NCI-H1417 (cell line): ENCODE measurements at places on chromosomes 5 and 9.
A peak's percentile ranks its signal among the peaks of the same experiment; 100 is the strongest.

GRCh38 chr5:179421144-179421901 is 76.1 kb upstream of the ADAMTS2 start:
- DNase-seq: no peak

GRCh38 chr9:1591310-1591709 is 423.8 kb upstream of the SMARCA2 start:
- no peak for DNase-seq

GRCh38 chr5:139901251-139901575 is 105.6 kb downstream of the PSD2 start:
- DNase-seq: no peak

DNA sequence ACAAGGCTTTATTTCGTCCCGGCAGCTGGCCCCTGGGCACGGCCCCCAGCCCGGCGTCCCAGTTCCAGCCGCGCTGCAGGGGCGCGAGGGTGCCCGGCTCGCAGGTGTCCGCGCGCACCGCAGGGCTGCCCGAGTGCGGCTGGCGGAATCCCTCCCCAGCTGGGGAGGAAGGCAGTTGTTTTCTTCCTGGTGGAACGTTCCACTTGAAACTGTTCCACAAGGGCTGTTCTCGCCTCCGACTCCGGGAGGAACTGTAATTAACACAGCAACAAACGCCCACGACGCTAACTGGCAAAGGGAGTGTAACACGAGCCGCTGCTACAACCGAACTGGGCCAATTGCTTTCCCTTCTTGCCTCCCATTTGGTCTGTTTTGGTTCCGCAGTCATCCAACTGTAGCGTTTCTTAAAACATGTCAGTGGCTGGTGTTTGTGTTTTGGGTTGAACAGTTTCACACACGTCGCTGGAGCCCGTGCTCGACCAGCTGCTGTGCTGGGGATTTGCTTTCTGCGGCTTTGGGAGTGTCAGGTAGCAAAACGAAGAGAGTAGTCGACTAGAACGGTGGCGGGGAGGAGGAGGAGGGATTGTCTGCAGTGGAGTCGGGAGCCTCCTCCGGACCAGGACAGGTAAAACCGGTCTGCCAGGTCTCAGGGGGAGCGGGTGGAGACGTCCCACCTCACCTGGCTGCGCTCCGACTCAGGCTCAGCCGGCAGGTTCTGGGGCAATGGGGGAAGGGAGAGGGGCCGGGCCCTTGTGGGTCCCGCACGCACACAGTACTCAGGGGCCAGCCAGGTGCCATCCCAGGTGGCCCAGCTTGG is 131.6 kb upstream of the NIPBL start:
- peak; percentile 76 for DNase-seq

DNA sequence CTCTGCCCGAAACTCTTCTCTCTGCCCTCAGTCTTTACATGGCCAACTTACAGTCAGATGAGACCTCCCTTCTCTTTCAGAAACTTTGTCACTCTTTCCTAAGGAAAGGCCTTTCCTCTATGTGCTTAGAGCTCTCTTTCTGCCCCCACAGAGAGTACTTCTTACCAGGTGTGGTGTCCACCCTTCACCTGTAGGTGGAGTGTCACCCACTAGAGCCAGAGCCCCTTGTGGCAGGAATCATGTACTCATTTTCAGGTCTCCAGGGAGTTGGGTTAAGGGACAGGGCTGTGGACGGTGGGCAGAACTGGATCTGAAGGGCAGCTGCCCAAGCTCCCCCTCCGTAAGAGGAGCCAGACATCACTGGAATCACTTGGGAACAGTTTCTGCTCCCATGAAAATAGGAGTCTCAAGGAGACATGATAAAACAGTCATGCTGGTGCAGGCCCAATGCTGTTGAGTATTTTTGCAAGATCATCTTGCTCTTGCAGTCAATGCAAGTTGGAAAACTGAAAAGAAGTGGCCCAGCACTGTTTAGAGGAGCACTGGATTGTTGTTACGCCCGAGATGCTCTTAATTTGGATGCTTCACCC is 436.7 kb downstream of the ZSWIM6 start:
- no peak for DNase-seq

DNA sequence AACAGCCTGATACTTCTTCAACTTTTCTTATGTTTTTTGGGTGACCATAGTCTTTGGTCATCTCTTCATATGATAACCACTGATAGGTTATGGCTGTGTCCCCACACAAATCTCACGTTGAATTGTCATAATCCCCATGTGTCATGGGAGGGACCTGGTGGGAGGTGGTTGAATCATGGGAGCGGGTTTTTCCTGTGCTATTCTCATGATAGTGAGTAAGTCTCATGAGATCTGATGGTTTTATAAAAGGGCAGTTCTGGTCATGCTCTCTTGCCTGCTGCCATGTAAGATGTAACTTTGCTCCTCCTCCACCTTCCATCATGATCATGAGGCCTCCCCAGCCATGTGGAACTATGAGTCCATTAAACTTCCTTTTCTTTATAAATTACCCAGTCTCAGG is 8.7 kb downstream of the RHOBTB3 start:
- no peak for DNase-seq

DNA sequence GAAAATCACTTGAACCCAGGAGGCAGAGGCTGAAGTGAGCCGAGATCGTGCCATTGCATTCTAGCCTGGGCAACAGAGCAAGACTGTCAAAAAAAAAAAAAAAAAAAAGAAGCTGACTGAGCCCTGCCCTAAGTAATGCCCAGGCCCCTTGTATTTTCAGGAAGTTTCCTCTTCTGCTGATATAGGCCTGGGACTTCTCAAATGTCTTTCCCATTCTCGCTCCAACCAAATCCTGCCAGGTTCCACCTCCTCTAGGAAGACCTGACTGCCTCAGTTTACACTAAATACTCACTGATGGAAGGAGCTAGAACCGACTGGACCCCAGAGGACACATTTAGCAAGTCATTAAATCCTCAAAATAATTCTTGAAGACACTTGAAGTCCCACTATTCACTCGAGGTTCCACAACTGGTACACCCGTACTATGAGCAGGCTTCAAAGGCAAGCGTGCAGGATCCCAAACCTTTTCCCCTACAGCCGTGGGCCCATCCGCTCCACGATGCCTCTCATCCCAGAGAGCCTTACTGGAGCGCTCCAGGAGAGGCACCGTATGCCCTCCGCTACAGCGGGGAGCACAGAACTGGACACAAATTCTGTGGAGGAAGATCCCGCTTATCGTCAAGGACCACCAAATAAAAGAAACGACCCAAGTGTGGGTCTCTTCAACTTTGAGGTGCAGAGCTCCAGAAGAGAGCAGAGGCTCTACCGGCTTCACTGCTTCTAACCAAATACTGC is 676 bp downstream of the NOL6 start:
- DNase-seq: no peak

- DNase-seq: no peak
Observed at GRCh38 chr5:172668594-172669071, 27.6 kb downstream of the NEURL1B start.

- no peak for DNase-seq
Observed at GRCh38 chr5:178431782-178432165, 158.4 kb downstream of the COL23A1 start.

DNA sequence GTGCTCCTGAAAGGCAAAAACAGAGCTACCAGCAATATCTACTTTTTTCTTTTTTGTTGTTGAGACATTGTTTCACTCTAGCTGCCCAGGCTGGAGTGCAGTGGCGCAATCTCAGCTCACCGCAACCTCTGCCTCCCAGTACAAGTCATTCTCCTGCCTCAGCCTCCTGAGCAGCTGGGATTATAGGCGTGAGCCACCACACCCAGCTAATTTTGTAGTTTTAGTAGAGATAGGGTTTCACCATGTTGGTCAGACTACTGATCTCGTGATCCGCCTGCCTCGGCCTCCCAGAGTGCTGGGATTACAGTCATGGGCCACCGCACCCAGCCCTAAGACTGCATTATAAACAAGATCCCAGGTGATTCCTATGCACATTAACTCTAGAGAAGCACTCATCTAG is 17.0 kb downstream of the PLPP1 start:
- DNase-seq: no peak

DNA sequence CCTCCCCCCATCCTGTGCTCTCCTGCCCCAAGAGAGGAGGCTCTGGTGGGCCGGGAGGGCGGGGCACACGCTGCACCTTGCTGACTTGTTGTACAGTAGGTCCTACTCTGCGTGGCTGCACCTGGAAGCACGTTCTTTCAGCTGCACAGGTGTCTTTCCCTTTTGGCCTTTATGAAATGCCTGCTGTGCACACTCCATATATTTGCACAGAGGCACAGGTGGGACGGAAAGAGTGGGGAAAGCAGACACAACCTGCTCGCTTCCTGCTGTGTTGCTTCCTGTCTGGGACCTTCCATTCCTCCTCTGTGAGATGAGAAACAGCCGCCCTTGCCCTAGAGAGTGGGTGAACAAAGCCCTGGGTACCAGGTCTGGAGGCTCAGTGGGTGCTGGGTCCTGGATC is 4.8 kb downstream of the USP20 start:
- peak; percentile 91 for DNase-seq

DNA sequence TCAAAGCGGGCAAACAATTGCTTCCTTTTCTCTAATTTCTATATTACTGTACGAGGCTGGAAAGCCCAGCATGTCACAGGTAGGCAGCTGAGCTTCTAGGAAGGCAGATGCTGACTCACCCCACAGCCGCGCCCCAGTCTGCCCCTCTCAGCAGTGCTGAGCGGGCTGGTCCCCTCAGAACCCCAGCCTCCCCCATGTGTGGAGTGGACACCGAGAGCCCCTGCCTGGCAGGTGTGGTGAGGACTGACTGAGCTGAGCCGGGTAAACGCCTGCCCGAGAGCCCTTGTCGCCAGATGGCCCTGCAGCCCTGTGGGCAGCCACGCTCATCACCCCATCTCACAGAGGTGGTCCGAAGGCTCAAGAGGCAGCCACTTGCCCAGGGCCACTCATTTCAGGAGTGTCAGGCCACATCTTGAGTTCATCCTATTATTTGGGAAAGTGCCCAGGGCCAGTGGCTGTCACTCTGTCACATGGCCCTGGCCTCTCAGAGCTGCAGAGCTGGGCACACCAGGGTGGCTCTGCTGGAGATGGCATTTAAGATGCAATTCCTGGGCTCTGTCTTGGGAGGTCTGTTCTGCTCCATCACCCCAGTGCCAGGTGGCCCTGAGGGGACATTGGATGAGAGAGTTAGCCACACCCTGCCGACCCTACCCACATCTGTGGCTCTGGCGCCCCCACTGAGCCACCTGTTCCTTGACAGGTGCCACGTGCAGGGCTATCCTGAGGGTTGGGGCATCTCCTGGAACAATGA is 12.4 kb downstream of the CARD19 start:
- no peak for DNase-seq

GRCh38 chr5:60916646-60917045 is 28.2 kb downstream of the ERCC8 start:
- no peak for DNase-seq

- DNase-seq: no peak
Observed at GRCh38 chr9:134204991-134205578, 40.7 kb upstream of the RNU6ATAC start.

DNA sequence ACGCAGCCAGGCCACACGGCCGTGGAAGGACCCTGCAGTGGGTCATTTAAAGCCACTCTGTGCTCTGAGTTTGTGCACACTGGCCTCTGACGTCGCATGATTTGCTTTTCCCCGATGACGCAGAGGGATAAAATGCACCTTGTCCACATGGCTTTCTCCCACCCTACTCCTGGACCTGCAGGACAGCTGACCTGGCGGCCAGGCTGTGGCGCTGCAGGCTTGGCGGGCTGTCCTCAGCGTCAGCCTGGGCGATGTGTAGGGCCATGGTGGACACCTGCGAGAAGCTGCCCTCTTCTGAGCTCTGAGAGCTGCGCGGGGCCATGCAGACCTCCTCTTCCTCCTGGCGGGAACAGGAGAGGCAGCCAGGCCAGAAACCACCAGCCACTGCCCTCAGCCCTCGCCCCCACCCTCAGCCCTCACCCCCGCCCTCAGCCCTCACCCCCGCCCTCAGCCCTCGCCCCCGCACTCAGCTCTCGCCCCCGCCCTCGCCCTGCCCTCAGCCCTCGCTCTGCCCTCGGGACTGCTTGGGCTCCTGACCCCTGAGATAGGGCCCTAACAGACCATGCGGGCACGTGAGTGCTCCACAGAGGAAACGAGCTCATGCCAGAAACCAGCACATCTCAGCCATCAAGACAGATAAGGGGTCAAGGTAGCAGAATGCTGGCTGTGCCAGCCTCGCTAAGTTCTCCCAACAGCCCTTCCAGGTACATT is 20.0 kb upstream of the SCGB3A1 start:
- DNase-seq: no peak

GRCh38 chr9:84751921-84752320 is 82.4 kb downstream of the NTRK2 start:
- DNase-seq: peak; percentile 39

- no peak for DNase-seq
Observed at GRCh38 chr5:54361691-54362411, 51.5 kb upstream of the ARL15 start.

DNA sequence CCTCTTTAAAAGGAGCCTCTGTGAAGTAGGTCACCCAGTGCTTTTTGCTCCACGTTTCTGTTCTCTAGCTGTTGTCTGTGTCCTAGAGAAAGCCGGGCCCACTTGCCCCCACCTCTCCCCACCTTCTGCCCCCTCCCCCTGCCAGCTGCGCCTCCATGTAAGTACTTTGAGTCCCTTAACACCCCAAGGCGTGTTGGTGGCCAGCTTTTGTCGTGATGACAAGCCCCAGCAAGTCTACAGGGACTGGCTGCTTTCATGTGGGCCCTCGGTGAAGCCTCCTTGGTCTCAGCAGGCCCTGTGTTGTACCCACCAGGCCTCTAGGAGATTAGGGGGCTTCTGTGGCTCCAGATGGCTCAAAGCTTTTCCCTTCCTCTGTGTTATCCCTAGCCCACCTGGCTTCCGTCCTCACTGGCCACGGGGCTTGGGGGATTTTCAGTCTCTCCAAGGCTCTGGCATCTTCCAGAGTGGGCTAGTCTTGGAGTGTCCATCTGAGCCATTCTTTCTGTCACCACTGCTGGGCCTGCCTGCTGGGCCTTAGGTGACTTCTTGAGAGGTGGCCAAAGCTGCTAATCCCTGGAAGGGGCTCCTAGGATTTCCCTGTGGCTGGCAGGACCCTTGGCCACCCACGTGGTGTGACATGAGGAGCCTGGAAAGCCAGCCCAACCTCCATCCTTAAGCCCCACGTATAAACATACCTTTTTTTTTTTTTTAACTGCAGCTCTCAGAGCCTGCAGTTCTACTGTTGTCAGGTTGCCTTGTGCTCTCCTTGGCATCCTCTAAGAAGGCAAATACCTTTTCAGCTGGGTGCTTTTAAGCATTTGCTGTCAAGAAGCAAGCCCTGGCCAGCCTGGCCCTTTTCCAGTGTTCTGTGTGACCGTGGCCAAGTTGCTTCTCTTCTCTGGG is 1.1 kb upstream of the NDST1 start:
- no peak for DNase-seq

DNA sequence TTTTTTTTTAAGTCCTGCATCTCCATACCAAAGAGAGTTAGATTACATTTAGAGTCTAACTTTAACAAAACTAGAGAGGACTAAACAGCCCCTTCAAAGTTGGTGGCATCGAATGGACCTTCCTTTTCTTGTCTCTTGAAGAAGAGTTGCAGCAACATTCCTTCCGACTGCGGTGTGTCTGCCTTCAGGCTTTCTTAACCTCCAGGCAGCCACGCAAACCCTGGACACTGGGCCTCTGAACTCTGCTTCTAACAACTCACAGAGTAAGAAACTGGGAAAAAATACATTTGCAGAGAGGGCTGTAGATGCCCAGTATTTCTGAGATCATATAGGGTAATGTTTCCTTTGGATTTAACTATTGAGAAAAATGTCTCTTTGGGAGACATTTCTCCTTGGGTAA is 120.5 kb upstream of the MAST4 start:
- no peak for DNase-seq

- DNase-seq: no peak
Observed at GRCh38 chr9:12730198-12730597, 37.0 kb downstream of the TYRP1 start.
